ENCODE measurements at places on chromosomes 11 and 22. TPM values are rescaled to one million over a fixed set of nuclear protein-coding genes. Genes with fewer than 3 reads are reported as not detected.

TESMIN gene
- total RNA-seq, result 2.5 TPM

MUC5B gene
- not detected for total RNA-seq

CTTN gene
- total RNA-seq, result 0.36 TPM

MOV10L1 gene
- not detected for total RNA-seq

UBE4A gene
- 53.7 TPM for total RNA-seq

SYT12 gene
- total RNA-seq, result not detected

CRYBA4 gene
- total RNA-seq, result not detected

CPT1B gene
- total RNA-seq, result 46.0 TPM

LARGE1 gene
- 0.78 TPM for total RNA-seq
